ENCODE measurements at places on chromosomes 5 and 9.

- no peak for DNase-seq
Measured at GRCh38 chr9:135857843-135858242, 49.5 kb downstream of the CAMSAP1 start.

- DNase-seq, result no peak
Measured at GRCh38 chr9:133492061-133493021, 13.4 kb upstream of the SLC2A6 start.

GRCh38 chr5:56314529-56314928 lies 81.4 kb upstream of the ANKRD55 start:
- DNase-seq, result no peak

DNA sequence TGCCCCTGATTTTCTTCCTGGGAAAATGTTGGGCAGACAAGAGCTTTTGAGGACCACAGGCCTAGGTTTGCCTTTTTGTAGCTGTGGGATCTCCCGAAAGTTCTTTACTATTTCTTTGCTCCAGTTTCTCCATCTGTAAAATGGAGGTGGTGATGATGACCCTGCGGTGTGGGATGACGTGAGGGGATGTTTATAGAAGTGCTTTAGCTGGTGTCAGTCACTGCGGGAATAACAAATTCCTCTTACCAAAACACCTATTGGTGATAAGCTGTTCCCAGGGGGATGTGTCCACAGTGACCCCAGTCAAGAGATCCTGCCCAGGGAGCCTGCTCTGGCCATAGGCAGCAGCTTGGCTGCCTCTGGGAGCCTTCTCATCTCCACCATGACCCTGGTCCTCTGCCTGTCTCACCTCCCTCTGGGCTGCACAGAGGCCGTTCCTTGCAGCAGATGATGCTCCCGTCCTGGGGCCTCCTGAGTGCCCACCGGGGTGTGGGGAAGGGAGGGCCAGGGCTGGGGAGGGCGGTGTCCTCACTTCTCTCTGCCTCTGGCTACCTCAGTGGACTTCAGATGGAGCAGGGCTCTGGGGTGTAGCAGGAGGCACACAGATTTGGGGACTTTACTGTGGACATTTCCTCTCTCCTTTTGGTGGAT lies 77.2 kb downstream of the COL15A1 start:
- no peak for DNase-seq

DNA sequence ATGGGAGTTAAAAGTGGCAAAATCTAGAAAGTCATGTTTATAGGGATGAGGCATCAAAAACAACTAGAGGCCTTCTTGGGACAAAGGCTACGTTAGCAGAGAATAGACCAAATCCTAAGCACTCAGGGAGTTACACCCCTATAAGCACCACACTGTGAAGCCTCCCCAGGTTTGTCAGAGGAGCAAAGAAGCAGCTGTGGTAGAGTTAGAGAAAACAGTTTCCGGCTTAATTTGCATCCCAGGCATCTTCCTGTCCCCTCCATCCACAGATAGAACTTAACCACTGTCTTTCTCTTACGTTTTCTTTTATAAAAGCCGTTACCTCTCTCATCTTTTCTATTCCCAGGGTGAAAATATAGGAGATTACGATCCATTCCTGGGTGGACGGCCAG lies 188.6 kb upstream of the KLF9 start:
- DNase-seq, result no peak

DNA sequence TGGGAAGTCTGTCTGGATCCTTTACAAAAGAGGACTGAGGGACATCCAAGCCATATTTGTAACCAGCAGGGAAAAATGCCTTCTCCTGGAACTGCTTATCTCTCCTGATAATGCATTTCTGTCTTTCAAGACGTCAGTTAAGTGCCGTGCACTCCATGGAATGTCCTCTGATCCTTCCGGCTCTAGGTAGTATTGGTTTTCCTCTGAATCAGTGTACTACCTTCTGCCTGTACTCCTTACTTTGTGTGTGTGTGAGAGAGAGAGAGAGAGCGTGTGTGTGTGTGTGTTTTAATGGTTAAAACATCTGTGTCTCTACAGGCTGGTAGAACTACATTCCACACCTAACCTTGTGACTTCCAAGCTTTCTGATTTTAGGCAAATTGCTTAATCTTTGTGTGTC lies 89.9 kb downstream of the PIP5K1B start:
- DNase-seq, result no peak

- no peak for DNase-seq
Measured at GRCh38 chr9:134224127-134224526, 59.8 kb upstream of the RNU6ATAC start.

DNA sequence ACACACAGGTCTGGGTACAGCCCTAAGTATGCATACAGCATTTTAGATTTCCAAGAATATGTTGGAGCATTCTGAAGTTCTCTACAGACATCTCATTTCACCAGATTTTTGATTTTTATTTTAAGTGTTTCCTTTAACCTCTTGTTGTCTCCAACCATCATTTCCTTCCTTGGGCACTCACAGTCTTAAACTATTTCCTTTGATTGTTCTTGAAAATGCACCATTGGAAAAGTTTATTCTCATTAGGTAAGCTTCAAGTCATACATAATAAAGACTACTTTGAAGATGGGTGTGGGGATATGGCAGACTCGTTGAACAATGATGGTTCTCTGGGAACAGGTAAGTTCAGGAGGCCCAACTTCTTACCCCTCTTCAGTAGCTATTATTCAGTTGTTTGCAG lies 1174.6 kb downstream of the CDH12 start:
- DNase-seq, result no peak

DNA sequence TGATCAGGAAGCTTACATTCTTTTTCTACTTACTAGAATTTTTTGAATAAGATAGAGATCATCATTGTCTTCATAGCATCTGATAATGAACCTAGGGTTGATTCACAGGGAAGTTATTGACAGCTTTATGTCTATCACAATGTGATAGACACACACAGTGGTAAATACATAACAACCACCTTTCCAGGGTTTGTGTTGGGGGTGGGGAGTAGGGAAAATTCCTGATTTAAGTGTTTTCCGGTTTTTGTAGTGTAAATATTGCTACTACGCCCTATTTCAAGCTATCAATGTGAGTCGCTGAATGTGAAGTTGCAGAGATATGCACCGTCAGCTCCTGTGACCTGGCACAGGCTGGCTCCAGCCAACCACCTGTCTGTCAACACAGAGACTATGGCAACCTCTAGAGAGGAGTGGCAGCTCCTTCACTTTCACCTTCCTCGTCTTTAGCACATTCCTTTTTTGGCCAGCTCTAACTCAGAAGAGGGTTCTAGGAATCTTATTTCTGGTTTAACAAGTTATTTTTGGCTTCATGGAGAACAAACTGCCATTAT lies 224.9 kb downstream of the MAT2B start:
- no peak for DNase-seq

DNA sequence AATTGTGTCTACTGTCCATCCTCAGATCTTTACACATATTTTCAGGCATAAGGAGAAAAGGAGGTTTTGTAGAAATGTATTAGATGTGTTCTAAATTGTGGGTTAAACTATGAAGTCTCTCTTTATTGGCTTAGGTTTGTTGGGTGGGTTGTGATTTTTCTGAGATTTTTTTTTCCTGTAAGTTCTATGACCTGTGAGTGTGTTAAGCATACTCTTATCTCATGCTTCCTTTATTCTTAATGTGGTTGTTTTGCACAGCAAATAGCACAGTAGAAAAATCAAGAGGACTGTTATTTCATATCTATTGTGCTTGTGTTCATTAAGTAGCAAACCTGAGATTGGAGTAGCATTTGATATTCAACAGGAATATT lies 23.3 kb downstream of the NR2F1 start:
- no peak for DNase-seq

- no peak for DNase-seq
Measured at GRCh38 chr9:107484117-107484723, 5.3 kb downstream of the KLF4 start.

DNA sequence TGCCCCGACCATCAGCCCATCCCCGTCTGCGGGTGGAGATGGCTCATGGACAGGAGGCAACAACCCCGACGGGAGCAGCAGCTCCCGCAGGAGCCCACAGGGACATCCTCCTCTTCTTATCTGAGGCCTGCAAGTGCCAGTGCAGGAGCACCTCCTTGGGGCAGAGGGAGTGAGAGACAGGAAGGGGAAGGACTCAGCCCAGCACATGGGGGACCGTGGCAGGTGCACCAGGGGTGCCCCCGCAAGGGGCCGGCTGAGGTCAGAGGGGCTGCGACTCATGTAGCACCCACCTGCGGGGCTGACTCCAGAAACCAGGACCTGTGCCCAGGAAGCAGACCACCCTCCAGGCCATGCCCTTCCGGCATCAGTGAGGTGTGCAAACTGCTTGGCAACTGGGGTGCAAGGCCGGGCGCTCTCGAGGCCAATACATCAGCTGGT lies 259.8 kb upstream of the ADAMTS16 start:
- no peak for DNase-seq

GRCh38 chr5:123264394-123264793 lies 158.8 kb downstream of the CEP120 start:
- DNase-seq, result no peak

DNA sequence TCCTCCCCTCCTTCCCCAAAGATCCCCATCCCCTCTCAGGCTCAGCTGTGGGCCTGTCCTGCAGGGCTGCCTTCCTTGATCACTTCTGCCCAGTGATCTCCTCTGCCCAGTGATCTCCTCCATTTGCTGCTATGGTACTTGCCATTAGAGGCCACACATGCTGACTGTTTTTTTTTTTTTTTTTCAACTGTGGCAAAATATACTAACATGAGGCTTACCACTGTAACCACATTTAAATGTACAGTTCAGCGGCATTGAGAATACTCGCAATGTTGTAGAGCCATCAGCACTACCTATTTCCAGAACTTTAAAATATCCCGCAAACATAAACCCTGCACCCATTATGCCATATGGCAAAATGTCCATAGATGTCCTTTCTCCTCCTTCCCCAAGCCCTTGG lies 61.7 kb upstream of the EPB41L4B start:
- DNase-seq, result no peak

DNA sequence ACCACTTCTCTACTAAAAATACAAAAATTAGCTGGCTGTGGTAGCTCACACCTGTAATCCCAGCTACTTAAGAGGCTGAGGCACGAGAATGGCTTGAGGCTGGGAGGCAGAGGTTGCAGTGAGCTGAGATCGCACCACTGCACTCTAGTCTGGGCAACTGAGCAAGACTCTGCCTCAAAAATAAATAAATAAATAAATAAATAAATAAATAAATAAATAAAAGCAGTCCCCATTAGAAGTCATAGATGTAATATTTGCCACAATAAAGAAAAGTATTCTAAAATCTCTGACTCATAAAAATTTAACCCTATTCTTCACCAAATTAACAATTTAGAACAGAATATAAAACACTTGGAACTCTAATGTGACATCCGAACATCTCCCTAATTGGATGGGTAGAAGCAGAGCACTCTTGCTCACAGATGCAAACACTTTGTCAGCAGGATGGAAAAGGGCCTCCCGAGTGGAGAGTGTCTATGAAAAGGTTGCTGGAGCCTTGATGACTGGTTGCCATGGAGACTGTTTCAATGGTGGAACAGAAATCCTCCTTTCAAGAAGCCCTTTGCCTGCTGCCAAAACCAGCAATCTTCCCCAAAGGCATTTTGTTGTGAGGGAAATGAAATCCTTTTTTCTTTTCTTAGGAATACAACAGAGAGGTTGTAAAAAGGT lies 38.9 kb upstream of the TRAF1 start:
- no peak for DNase-seq

DNA sequence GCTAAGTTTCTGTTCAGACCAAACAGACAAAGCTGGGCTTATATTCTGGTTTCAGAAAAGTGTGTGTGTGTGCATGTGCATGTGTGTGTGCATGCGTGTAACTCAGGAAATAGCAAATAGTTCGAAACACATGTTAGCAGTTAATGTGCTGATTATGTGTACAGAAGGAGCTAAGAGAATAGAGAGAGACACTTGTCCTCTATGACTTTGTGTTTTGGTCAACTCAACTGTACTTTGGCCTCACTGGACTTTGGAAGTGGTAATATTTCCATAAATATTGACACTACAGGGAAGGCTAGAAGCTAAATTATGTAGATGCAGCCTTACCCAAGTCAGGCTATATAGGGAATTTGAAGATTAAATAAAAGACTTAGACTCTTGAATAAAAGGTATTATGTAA lies 155.5 kb downstream of the RAB3C start:
- DNase-seq, result no peak

- DNase-seq, result no peak
Measured at GRCh38 chr5:133932441-133933168, 35.8 kb downstream of the C5orf15 start.

- no peak for DNase-seq
Measured at GRCh38 chr9:20352591-20352990, 269.7 kb downstream of the MLLT3 start.

DNA sequence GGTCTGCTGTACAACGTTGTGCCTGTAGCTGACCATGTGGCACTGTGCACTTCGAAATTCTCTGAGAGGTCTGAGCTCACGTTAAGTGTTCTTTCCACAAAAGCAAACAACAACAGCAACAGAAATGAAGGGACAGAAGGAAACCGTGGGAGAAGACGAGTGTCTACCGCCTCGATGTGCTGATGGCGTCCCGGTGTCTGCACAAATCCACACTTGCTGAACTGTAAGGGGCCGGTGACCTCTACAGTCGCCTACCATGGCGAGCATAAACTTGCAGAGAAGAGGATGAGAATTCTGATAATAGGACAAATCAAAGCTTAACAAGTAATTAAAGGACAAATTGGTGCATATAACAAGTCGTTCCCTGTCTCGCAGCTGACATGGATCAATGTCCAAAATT lies 114.0 kb downstream of the ADAMTS2 start:
- no peak for DNase-seq

GRCh38 chr9:38119560-38120236 lies 50.7 kb upstream of the SHB start:
- no peak for DNase-seq

GRCh38 chr5:1176473-1177391 lies 24.7 kb upstream of the SLC6A19 start:
- no peak for DNase-seq

DNA sequence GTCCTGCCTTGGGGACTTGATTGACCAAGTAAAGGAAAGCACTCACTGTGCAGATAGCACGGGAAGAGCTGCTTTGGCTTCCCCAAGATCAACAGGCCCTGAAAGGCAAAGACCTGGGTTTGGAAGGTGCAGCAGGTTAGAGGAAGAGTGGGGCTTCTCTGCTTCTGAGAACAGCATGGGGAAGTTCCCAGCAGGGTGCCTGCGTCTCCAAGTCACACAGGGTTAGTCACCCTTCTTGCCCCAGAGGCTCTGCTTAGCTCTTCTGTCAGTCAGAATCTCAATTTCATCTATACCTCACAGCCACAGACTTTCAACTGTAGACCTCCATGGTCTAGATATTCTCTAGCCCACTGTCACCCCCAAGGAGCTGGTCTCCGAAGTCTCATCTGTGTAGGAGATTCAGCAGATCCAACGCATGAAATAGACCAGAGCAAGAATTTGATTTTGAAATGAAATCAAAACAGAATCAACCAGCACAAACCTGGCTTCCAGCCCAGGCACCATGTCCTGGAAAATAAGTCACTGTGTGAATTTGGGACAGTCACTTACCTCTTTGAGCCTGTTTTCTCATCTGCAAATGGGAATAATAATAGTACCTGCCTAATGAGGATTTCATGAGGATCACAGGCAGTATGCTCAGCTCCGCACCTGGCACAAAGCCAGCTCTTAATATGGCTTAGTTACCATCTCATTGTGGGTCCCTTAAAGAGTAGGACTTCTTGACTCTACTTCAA lies 64.0 kb downstream of the SFXN1 start:
- no peak for DNase-seq

- no peak for DNase-seq
Measured at GRCh38 chr5:106136061-106136460, 1534.7 kb downstream of the EFNA5 start.

All from CD4-positive, alpha-beta T cell treated with Interleukin-6 at 100 ng/mL for 8 hours (primary cell).